Activated CD4-positive, alpha-beta T cell treated with anti-CD3 and anti-CD28 coated beads, Interleukin-2, amount 10 ng/mL, durations not matched to agents 24 days and 14 days (primary cell): ENCODE measurements at places on chromosomes 2 and 18.

- no peak overlapping the region for H3K4me3 ChIP-seq
- H3K27ac ChIP-seq: no peak overlapping the region
- peaks cover 5% of the 10 kb centered on the region for H3K36me3 ChIP-seq
- H3K27me3 ChIP-seq: no peaks in the 10 kb centered on the region
- H3K4me1 ChIP-seq: peaks cover 73% of the 10 kb centered on the region
Observed at GRCh38 chr2:85996591-85996990, 107.8 kb upstream of the ST3GAL5 start.

DNA sequence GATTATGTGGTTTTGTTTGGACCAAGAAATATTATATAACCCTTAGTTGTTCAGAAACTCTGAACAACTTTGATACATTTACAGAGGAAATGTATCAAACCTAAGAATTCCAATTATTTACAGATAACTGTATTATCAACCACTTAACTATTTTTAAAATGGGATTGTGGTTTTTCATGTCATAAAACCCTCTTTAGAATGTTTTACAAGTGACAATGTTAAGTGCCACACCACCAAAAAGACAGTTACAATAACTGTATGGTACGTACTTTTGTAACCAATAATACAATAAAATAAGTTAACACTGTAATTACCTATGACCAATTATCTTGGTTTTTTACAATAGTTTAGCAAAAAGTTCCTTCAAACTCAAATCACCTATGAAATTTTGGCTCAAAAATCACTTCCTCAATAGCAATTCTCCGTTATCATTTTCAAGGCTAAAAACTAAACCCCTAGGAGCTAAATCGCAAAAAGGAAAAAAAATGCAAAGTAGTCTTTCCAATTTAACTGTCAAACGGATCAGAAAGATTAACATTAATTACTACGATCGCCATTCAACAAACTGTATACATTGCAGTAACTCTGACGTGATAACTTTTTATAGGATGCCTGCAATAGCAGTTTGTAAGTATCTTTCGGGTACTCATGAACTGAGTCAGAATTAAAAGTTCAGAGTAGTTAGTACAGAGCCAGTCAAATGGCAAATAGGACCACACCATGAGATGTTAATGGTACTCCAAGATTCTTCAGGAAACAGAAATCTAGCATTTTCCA is 1.5 kb downstream of the ROCK1 start:
- H3K4me3 ChIP-seq: no peak overlapping the region
- H3K27ac ChIP-seq: peak overlapping the region; percentile 97
- H3K36me3 ChIP-seq: peaks cover 12% of the 10 kb centered on the region

GRCh38 chr2:81196383-81196851 is 891.9 kb upstream of the LRRTM1 start:
- H3K4me3 ChIP-seq: no peak overlapping the region
- H3K27ac ChIP-seq: no peak overlapping the region
- no peak for DNase-seq
- no peaks in the 10 kb centered on the region for H3K36me3 ChIP-seq
- no peaks in the 10 kb centered on the region for H3K27me3 ChIP-seq

DNA sequence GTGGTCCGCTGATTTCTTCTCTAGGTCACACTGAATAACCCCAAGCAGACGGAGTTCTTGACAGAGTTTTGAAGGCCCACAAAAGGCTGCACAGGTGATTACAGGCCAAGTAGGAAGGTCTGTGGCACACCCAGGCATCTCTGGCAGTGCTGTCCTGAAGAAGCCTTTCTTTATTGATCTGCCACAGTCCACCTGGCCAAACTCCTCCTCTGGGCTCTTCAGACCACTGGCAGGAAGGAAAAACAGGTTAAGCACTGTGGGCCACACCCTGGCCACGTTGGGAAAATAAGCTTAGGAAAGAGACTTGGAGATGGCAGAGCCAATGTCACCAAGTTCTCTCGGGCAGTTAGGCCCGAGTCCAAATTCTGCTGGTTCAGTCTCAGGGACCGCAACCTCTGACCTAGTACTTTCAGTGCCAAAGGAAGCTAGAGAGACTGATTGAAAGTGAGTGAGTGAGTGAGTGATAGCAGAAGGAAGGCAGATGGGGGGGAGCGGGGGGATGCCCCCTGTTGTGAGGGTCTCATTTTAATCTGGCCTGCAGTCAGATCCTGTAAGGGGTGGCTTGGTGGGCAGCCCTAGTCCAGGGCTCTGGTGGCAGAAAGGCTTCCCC is 102.9 kb downstream of the TGFA start:
- no peaks in the 10 kb centered on the region for H3K4me1 ChIP-seq
- no peaks in the 10 kb centered on the region for H3K36me3 ChIP-seq
- peaks cover 2% of the 10 kb centered on the region for H3K27me3 ChIP-seq
- no peak overlapping the region for H3K4me3 ChIP-seq
- H3K27ac ChIP-seq: no peak overlapping the region

GRCh38 chr2:85266146-85267041 is 61.4 kb downstream of the TGOLN2 start:
- H3K27ac ChIP-seq: no peak overlapping the region
- no peaks in the 10 kb centered on the region for H3K36me3 ChIP-seq
- no peak overlapping the region for H3K4me3 ChIP-seq
- H3K4me1 ChIP-seq: peaks cover 2% of the 10 kb centered on the region
- DNase-seq: peak; percentile 91
- peaks cover 29% of the 10 kb centered on the region for H3K27me3 ChIP-seq

GRCh38 chr2:95677346-95677745 is 85.5 kb downstream of the TRIM43 start:
- no peaks in the 10 kb centered on the region for H3K36me3 ChIP-seq
- peaks cover 26% of the 10 kb centered on the region for H3K27me3 ChIP-seq
- no peak overlapping the region for H3K4me3 ChIP-seq
- H3K4me1 ChIP-seq: peaks cover 4% of the 10 kb centered on the region
- no peak for DNase-seq

GRCh38 chr2:98883780-98884211 is 52.2 kb downstream of the CRACDL start:
- H3K4me3 ChIP-seq: no peak overlapping the region
- H3K27ac ChIP-seq: no peak overlapping the region
- H3K27me3 ChIP-seq: peaks cover 10% of the 10 kb centered on the region
- H3K36me3 ChIP-seq: no peaks in the 10 kb centered on the region
- no peaks in the 10 kb centered on the region for H3K4me1 ChIP-seq
- no peak for DNase-seq
